ENCODE measurements at places on chromosomes 3 and 15.

GRCh38 chr3:101867996-101868395 lies 18.7 kb downstream of the NFKBIZ start:
- no peak for DNase-seq

DNA sequence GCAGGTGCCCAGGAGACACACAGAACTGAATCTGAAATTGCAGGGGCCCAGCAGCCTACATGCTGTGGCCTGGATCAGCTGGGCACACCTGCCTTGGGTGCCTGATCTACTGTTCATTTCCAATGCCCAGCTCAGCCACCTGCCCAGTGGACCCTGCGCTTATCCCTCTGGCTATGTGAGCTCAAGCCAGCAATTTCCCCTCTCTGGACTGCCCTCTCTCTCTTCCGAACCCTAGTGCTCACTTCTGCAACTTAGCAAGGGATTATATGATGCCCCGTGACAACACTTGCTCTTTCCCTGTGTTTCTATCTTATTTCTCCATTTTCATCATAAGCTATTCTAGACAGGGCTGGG lies 276.0 kb downstream of the UACA start:
- no peak for DNase-seq

DNA sequence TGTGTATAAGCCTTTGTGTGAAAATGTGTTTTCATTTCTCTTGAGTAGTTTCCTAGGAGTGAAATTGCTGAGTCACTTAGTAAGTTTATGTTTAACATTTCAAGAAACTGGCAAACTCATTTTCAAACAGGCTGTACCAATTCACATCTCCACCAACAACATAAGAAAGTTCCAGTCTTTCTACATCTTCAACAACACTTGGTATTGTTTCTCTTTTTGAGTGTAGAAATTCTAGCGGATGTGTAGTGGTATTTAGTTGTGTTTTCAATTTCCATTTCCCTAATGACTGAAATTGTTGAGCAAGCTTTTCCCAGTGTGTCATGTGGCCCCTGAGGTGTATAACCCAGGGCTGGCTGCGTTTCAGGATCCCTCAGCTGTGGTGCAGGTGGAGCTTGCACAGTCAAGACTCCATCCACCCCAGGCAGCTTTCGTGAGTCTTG lies 258.5 kb downstream of the PDCD6IP start:
- peak; percentile 46 for DNase-seq

GRCh38 chr3:112817271-112817670 lies 29.4 kb downstream of the CD200R1L start:
- no peak for DNase-seq

- DNase-seq = no peak
Measured at GRCh38 chr15:75002398-75002797, 7.0 kb downstream of the SCAMP5 start.

DNA sequence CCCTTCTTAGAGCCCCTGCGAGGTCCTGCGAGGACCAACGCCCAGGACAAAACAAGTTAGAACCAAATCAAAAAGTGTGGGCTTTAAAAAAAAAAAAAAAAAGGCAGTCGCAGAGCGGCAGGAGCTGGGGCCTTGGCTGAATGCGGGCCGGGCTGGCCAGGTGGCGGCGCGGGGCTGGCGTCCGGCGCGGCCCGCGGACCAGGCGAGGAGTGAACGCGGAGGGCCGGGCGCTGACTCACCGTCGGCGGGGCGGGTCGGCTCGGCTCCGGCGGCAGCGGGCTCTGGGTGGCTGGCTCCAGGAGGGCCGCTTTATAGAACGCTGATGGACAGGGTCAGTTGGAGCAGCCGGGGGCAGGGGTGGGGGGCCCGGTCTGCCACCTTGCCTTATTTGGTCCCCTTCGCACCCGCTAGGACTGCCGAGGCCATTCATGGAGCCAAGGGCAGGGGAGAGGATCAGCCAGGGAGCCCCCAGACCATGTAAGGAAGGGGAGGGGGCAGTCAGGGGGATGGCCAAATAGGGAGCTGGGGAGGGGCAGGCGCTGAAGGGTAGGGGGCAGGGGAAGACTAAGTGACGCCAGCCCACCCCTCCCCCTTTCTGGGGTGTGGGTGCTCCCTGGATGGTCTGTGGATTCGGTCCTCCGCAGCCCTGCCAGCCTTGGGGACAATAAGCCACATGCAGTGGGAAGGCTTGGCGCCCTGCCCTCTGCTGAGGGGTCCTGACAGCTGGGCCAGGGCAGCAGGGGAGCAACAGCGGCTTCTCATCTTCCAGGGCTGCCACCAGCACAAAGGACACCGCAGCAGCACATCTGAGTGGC lies at the start of gene ACTC1:
Gene ACTC1 (minus strand): TSS at position 283 of the 815 bp plus-strand sequence. CDS start 741 bp downstream, outside the sequence.
- DNase-seq = peak; percentile 9
